Epithelial cell of proximal tubule (primary cell): ENCODE measurements at places on chromosomes 5 and 9. TPM values are rescaled to one million over a fixed set of nuclear protein-coding genes. Genes with fewer than 3 reads are reported as not detected.

- no peak for DNase-seq
These were observed 94.4 kb downstream of the ANKH start for GRCh38 chr5:14777187-14777586.

DNA sequence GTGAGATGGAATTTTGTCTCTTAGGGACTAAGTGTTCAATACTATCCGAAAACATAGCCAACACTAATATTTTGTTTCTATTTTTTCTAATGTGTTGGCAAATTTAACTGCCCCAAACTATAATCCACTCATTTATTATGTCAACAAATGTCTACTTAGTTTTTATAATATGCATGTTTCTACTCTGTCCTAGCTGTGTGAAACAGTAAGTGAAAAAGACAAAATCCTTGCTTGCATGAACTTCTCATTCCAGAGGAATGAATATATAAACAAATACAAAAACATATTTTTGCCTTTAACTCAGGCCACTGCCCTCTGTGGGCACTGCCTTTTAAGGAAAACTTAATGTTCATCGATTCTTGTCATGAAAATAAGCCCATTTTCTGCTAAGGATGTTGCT is 1275.4 kb upstream of the CDH18 start:
- no peak for DNase-seq

Gene ZBTB34
- total RNA-seq: 3.6 and 6.5 TPM in 2 replicates

- DNase-seq: no peak
These were observed 118.4 kb downstream of the ARHGAP26 start for GRCh38 chr5:142888469-142889085.

GRCh38 chr5:93574491-93575305 is 6.3 kb downstream of the NR2F1-AS1 start:
- no peak for DNase-seq

GRCh38 chr9:1747417-1747967 is 267.7 kb upstream of the SMARCA2 start:
- no peak for DNase-seq

Gene GAS1
- total RNA-seq: 1.7 and 3.3 TPM in 2 replicates

DNA sequence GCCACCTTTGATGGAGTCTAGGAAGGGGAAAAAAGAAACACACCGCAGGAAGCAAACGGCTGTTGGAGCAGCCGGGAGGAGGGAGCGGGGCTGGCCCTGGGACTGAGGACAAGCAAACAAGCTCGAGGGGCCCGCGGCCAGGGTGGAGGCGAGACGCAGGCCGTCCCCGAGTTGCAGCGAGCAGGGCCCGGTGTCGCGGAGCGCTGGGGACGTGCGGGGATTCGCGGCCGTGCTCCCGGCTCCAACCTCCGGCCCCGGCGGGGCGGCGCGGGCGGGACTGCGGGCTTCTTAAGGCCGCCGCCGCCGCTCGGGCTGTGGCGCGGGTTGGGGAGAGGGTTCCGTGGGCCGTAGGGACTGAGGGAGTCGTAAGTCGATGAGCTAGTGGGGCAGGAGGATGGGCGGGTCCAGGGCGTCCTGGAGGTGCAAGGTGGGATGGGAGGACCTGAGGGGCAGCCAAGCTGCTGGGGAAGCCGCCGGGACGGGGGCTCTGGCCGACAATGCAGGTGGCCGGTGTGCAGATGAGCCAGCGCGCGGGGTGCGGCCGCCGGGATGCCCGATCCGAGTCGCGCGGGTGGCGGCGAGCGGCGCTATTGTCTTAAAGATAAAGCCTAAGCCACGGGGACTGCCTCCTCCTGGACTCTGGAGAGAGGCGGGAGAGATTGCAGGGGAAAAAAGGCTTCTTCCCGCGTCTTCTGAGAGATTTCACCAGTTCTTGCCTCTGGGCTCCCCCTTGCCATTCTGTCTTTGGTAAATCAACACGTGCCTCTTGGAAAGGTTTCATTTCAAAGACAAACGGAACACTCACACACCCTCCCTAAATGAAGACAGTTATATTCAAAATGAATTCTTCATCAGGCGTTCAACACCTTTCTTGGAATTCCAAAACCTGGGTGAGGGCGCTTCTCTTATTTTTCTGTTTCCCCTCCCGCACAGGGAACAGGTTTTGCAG is 1.6 kb upstream of the HAPLN1 start:
- no peak for DNase-seq

DNA sequence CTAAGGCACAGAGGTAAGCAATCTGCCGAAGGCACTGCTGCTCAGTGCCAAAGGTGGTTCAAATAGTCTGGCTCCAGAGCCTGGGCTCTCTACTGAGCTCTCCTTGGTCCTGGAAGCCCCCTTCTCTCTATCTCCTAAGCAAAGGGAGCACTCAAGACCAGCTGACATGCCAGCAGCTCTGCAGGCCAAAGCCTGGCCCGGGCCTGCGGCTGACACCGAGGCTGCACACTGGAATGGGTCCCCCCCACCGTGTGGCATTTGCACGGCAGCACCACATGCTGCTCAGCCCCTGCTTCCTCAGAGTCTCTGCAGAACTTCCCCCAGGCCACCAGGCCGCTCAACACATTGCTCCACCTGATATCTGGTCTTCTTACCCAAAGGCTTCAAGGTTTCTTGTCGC is 57.8 kb upstream of the GOLPH3 start:
- no peak for DNase-seq

- DNase-seq: no peak
These were observed 3.0 kb downstream of the HNRNPAB start for GRCh38 chr5:178207183-178207916.

DNA sequence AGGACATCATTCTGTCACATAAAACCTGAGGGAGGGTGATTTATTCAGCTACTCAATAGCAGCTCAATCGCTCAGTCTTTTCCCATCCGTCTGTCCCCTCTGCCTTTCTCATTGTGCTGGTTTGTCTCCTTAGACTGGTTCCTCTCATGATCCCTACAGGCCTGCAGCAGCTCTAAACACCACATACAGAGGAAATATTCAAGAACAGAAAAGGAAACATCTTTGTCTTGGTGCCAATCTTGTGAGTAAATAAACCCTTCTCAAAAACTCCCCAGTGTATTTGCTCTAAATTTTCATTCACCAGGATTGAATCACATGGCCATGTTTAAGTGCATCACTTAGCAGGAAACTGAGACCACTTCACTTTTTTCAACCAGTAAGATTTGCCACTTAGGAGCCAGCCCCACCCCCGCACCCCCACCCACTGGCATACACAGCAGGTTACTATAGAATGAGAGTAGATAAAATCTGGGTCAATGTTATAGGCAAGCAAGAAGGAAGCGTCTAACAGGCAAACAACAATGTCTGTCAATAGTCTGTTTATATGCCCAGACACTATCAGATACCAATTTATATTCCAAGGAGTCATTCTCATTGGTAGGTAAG is 895.5 kb upstream of the DMAC1 start:
- no peak for DNase-seq
